ENCODE measurements at places on chromosomes 2 and 18.

GRCh38 chr2:246489-247144 lies 17.2 kb downstream of the SH3YL1 start:
- peak; percentile 86 for DNase-seq

DNA sequence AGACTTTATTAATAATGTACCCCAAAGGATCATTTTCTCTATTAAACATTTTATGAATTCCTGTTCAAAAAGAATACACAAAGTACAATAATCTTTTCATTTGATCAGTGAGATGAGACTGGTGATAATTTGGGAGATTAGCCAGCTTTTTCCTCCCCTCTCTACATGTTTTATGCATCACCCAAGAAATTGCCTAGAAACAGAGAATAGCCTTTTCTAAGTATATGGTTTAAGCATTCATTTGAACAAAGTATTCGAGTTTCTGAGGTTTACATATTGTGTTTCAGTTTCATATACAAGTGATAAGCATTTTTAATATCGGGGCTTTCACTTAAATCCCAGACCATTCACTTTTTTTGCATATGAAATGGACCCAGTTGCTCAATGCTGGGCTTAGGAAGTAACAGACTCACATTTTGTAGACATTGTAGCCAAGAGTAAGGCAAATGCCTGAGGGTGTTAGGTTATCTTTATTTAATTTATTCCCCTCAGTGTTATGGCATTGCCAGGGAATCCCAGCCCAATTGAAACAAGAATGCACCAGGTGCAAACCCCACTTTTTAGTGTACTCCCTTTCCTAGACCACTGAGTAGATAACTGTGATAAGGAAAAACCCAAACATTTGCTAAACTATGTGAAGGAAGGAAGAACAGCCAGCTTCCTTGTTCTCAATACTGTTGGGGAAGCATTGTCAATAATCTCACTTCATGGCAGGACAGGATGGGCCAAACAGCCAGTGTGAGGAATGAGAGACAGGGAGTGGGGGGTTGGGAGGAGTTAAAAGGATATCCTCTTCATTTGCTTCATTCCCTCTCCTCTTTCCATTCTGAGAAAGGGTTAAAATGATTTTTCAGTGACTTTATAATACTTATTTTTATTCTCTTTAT lies 3.5 kb downstream of the CPO start:
- no peak for DNase-seq

- DNase-seq = no peak
Measured at GRCh38 chr18:22428672-22429071, 11.0 kb upstream of the CTAGE1 start.

DNA sequence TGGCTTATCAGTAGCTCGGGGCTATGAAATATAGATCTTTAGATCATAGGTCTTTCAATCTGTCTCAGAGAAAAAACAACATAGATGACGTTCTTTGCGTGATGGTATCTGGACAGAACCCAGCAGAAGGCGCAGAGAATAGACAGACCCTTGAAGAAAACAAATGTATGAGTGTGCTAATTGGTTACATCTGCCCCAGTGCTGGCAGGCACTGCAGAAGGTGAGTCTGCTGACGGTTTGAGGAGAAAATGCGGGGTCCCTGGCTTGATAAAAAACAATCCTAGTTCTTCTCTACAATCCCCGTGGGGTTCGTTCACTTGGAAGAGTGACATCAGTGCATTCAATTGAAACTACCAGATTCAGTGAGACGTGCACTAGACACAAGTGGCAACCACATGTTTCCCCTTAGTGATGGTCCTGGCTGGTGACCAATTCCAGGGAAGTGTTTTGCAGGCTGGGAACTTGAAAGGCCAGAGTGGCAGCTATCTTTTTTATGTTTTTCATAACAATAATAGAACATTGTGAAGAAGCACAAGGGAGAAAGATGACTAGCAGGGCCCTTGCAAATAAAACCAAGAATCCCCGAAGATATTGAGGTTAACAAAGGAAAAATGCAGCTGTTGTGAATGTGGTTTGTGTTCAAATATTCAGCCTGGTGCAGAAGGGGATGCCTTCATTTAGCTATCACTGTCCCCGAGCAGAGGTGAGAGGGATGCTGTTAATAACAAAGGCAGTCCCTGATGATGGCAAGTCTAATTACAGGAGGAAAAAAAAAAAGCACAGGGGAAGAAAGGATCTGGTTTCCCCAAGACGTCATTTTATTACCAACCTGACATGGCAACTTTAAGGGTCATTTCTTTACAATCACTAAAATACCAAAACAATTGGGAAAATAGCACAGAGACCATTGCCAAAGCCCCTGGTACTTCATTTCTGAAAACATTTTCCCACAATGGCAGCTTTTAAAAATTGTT lies 337.6 kb upstream of the FIGN start:
- no peak for DNase-seq

DNA sequence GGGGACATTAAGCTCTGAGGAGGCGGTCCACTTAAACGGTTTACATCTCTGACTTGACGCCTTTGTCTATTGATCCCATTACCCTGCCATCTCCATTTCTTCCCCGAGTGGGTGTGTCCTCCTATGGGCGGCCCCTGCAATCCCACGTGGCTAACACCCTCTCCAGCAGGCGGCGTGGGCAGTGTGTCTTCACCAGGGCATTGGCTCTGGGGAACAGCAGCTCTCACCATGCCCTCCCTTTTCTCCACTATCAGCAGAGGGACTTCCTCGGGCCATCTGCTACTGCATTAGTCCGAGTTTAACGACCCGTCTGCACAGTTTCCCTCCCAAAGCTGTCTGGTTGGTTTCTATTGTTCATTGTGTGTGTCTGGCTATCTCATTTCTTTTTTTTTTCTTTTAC lies 511.9 kb upstream of the NRP2 start:
- DNase-seq = no peak

DNA sequence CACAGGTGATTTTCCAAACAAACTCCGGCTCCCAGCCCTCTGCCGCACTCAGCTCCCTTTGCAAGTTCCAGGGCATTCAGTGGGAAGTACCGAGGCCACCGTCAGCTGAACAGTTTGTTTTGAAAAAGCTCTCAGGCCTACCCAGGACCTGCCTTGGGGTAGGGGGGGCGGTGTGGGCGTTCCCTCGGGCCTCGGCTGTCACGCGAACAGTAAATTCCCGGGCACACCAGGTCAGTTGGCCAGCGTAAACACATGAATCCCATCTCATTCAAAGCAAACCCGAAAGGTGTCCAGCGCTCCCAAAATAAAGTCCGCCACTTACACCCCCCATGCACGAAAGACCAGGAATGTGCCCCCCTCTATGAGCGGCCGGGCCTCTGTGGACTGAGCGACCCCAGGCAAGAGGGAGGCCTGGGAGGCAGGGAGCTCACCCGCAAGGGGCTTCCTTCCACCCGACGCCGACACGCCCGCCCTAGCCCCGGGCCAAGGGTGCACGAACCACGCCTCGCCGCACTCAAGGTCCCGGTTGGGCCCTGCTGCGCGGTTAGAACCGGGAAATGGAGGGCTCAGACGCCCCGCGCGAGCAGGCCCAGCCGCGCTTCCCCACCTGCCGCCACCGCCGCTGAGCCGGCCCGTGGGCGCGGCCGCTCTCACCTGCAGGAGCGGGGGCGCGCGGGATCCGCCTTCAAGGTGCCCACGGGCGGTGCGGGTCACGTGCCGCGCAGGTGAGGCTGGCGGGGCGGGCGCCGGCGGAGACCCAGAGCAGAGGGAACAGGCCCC lies at the start of gene WDSUB1:
WDSUB1 (minus strand) TSS at position 775 of the 780 bp plus-strand sequence. CDS start 3,634 bp downstream, outside the sequence.
- no peak for DNase-seq

DNA sequence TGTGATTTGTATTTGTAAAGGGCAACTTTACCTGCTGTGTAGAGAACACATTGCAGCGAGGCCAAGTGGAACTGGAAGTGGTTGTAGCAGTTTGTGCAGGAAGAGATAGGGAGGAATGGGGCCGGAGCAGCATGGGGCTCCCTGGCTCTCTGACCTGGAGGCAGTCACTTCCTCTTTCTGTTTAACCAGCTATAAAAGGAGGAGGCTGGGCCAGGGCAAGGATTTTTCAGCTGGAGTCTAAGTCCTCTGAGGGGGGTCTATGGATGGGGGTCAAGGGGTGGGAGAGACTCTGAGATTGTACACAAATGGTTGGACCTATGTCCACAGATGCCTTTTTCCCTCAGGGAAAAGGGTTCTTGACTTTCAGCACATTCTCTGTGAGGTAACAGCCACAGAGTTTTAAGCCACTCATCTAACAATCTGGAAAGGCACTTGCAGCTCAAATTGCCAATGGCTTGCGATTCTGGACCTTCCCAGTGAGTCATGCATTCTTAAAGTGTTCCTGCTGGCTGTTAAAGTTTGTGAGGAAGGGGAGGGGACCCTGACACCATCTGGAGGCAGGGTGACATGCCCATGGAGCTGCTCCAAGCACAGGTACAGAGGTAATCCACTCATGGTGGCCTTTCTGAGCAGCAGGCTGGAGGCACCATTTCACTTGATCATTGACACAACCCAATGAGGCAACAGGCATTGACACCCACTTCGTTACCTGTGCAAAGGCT lies 347.0 kb downstream of the CYRIA start:
- DNase-seq = peak; percentile 47

GRCh38 chr18:10475654-10476291 lies 21.3 kb downstream of the APCDD1 start:
- peak; percentile 79 for DNase-seq

DNA sequence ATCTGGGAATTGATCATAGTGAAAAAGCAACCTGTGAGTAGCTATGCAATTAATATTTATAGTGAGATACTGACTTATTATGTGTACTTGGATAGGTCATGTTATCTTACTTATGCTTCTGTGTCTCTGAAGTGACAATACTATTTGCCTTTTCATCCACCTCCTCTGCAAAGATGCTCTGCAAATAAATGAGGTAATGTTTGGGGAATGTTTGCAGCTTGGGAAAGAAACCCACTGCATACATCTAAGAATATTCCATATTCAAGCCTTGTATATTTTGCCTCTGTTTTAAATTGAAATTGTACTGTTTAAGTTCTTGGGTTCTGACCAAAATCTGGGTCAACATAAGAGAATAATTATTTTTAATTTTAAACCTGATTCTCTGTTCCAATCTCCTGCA lies 217.4 kb upstream of the DTNA start:
- DNase-seq = no peak

DNA sequence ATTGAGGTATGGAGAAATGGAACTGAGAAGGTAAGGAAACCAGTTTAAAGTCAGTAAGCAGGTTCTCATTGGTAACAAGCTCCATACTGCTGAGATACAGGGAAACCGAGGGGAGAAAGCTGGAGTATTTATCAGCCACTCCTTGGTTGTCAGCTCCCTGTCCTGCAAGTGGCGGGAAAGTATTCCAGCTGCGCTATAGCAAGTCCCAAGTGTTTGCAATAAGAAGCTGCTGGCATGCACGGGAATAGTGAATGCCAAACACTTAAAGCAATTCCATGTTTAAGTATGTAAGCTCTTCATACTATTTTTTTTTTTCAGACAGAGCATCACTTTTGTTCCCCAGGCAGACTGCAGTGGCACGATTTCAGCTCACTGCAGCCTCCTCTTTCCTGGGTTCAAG lies 1601.1 kb downstream of the SUCLG1 start:
- no peak for DNase-seq

DNA sequence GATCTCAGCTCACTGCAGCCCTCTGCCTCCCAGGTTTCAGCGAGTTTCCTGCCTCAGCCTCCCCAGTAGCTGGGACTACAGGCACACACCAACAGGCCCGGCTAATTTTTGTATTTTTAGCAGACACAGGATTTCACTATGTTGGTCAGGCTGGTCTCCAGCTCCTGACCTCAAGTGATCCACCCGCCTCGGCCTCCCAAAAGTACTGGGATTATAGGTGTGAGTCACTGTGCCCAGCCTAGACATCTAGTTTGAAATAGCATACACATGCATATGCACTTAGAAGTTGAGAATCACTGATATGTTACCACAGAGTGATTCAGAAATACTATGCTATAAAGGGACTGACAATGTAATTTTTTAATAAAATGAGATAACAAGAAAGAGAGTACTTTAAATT lies 69.8 kb upstream of the CDKL4 start:
- no peak for DNase-seq

DNA sequence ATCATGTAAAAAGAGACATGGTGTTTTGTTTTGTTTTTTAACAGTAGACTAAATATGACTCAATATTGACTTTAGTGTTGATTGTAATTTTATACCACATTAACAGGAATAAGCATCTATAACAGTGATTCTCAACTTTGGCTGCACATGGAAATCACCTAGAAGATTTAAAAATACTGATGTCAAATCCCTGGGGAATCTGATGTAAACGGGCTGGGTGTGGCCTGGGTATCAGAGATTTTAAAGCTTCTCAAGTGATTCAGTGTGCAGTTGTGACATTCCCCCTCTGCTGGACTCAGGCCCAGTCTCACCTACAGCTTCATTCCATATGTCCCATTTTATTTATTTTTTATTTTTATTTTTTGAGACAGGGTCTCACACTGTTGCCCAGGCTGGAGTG lies 82.8 kb upstream of the ATP8B1 start:
- no peak for DNase-seq

- DNase-seq = no peak
Measured at GRCh38 chr2:143839456-143839855, 680.5 kb downstream of the ZEB2 start.

GRCh38 chr18:42183746-42184145 lies 228.7 kb downstream of the PIK3C3 start:
- no peak for DNase-seq

GRCh38 chr2:163693484-163693883 lies 42.3 kb downstream of the FIGN start:
- no peak for DNase-seq

GRCh38 chr2:101741775-101742520 lies 44.4 kb downstream of the MAP4K4 start:
- DNase-seq = no peak

GRCh38 chr18:62425465-62426190 lies 97.2 kb upstream of the ZCCHC2 start:
- peak; percentile 91 for DNase-seq

DNA sequence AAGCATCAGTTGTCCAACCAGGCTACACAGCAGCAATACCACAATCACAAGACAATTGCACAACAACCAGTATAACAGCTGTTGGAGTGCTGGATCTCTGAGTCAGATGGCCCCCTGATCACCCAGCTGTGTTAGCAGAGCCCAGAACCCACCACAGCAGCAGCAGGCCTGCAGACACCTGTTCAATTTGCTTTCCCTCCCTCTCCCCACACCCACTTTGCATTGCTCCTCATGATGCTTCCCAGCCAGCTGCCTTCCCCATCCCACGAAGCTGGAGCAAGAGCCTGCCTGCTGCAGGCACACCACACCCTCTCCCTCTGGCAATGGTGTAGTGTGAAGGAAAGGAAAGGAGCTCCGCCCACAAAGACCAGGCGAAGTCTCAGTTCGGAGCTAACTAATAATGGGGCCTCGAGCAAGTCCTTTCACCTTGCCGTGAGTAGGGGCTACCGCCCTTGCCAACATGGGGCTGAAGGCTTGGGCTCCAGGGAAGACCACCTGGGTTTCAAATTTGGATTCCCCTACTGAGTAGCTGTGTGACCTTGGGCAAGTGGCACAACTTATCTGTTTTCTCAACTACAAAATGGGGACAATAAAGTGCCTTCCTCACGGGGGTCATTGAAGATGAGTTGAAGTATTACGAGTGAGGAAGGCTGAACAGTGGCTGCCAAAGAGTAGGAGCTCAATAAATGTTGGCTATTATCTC lies 19.4 kb upstream of the ZBTB7C start:
- no peak for DNase-seq

GRCh38 chr2:238655198-238655860 lies 192.6 kb upstream of the TWIST2 start:
- no peak for DNase-seq
